Mesenteric fat pad (tissue), 1 donor: ENCODE measurements at places on chromosomes 1 and 21.

DNA sequence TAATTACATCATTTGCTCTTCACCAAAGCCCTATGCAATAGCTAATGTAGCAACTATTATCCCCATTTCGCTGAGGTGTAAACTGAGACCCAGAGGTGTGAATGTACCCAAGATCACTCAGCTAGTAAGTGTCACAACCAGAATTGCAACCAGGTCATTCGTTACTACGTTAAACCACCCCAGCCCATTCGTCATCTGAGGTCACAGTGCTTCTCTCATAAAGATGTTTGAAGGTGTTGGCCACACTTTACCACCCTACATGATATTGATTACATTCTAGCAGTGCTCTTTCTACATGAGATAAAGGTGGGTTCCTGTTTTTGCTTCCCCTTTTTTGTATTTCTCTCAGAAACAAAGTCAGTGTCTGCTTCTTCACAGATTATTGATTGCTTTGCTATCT lies 195.3 kb downstream of the ZBTB18 start:
- DNase-seq, result no peak

DNA sequence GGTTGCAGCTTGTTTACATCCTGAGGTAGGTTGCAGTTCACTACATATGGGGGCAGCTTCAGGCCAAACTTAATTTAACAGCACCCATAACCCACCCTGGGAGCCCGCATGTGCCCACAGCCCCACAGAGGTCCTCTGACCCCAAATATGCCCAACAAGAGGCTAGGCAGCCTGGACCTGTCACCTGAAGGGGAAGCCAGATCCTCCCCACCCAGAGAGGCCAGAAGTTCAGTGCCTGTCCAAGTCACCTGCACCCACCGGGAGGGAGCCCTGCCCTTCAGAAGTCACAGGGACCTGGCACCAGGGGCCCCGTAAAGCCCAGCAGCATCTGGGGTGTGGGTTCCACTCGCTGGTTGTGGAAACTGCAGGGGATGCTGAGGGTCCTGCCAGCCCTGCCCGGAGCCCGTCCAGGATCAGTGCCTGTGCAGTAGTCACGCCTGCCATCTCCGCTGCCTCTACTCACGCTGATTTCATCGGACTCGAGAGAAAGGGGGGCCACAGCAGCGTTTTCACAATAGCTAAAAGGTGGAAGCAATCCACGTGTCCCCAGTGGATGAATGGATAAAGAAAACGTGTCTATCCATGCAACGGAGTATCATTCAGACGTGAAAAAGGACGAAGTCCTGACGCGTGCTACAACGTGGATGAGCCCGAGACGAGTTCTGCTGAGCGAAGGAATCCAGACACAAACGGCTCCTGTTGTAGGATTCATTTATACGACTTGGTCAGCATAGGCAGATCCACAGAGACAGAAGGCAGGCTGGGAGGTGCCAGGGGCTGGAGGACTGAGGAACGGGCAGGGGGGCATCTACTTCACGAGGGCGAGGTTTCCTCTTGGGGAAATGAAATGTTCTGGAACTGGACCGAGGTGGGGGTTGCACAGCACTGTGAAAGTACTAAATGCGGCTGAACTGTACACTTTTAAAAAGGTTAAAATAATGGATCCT lies 33.9 kb upstream of the COL6A2 start:
- DNase-seq, result peak; percentile 77

DNA sequence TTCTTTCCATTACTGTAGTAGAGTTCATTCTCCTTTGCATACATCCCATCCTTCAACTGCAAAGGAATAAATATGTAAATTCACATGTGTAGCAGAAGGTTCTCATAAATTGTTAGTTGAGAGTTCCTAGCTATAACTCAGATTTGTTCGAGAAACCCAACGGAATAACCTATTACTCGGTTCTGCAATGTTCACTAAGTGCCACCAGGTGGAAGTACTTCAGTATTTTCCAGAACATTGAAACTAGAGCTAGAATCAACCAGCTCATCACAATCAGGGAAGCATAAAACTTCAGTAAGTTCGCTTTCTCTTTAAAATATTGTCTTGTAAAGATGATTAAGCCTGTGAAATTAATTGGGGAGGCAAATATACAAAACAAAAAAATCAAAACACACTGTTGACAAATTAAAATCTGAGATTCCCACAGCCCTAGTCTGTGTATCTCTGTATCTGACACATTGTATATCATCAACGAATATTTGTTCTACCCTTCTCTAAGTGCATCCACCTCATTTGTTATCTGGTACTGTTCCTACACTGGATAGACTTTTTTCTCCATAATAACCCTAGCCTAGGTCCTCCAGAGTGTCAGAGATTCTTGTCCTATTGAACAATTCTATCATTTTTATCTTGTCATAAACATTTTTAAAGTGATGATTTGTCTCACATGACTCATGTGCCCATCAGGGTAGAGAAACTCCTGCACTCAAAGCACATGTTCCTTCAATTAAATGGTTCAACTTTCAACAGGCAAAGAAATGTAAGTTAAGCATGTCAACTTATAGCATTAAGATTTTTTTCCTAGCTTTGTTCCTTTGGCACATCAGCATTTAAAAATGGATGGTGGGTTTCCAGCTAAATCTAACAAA lies 31.9 kb downstream of the MROH9 start:
- no peak for DNase-seq

DNA sequence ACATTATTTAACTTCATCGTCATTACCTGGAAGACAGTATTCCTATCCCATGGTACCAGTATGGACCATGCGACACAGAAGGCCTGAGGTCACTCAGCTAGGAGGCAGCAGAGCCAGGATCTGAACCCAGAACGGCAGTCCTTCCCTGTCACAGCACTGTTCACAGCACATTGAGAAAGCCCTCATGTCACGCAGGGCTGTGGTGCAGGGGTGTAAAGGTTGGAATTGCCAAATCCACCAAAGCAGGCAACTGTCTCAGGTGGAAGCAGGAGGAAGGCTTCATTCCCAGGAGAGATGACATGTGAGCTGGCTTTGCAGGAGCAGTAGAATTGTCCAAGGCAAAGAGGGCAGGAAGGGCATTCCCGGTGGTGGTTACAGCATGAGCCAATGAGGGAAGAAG lies 9.9 kb upstream of the TTC22 start:
- DNase-seq, result no peak

- DNase-seq, result no peak
Observed at GRCh38 chr1:147526501-147526900, 14.8 kb upstream of the BCL9 start.
